ENCODE measurements at places on chromosomes 7 and 10.
A peak's percentile ranks its signal among the peaks of the same experiment; 100 is the strongest.

GRCh38 chr10:101493249-101493648 lies 94.8 kb downstream of the POLL start:
- DNase-seq, result no peak

GRCh38 chr10:132785723-132786475 lies at the start of gene NKX6-2:
TSS of gene NKX6-2 (minus strand) at chr10:132786147. CDS start at chr10:132785948, 199 bp downstream.
- DNase-seq, result no peak

DNA sequence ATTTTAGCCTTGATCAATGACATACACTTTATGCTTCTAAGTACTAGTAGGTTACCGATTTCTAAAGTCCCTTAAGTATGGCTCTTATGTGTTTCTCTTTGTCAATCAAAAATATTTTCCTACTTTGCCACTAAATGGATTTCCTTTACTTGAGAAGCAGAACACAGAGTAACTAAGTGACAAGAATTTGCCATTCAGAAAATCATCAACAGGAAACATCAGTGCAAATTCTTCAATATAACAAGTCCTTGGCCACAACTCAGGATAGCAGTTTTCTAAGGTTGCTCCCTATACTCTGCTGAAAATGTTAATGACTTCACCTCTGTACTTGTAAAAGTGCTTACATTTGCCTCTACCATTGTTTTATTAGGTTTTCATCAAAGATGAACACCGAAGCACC lies 239.6 kb upstream of the SLC26A5 start:
- DNase-seq, result no peak

DNA sequence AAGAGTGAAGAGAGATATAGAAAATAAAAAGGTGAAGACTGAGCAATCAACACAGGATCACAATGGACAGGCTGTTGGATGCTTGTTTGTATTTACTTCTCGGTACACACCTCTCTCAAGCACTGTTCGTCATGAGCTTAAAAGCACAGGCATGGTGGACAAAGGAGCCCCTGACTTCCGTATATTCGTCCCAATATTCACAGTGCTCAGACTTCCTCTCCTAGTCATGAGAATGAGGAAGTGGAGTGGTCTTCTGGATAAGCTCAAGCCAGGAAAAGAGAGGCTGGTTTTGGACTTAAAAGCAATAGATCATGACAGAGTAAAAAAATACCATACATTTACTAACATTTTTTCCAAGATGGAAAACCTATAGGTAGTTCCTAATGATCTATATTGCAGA lies 172.5 kb downstream of the SORCS1 start:
- no peak for DNase-seq

DNA sequence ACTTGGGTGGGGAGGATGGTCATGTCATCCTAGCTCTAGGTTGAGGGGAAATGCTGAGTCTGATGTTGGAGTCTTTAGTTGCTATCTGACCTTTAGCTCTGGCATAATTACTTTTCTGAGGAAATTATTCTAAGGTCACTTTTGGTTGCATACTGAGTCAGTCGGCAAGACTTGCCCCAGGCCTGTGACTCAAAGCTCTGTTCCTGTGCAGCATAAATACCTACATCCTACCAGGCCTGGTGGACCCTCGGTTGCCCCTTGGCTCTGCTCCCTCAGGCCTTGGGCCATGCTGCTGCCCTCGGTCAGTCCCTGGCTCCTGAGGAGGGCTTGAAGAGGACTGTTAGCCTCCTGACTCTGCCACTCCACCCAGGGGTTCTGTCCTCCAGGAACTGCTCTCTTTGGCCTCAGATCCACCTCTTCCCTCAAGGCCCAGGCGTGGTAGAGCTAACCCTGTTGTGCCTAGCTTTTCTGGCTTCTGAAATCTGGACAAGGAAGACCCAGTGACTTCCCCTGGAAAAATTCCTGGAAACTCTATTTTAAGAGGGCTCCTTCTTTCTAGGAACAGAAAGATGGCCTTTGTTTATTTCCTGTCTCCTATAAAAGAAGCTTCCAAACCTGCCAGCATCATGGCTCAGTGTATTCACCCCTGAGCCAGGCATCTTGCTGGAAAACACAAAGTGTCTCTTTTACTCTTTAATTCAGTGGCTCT lies 71.2 kb downstream of the TMEM178B start:
- DNase-seq, result no peak

GRCh38 chr7:80611779-80612178 lies 26.7 kb upstream of the CD36 start:
- DNase-seq, result peak; percentile 20

DNA sequence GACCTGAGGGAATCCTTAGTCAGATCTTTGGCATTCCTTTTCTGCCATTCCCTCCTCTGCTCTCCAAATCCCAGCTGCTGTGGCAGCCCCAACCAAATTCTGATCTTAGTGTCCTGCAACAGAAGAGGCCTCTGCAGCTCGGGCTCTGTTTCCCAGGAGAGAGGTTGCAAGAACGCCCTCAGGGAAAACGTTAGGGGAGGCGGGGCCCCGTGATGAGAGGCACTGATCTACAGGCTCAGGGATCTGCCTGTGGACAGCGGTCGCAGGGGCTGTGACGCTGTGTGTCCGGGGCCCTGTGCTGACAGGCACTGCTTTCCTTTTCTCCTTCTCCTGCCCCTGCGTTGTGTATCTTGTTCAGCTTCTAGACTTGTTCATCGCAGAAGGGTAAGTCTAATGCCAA lies 57.3 kb upstream of the DPYSL4 start:
- no peak for DNase-seq

- DNase-seq, result no peak
Measured at GRCh38 chr10:30854656-30855055, 177.0 kb downstream of the ZNF438 start.

GRCh38 chr7:73905360-73905759 lies 44.4 kb downstream of the TMEM270 start:
- DNase-seq, result no peak

- DNase-seq, result no peak
Measured at GRCh38 chr7:127844165-127844564, 187.1 kb downstream of the LRRC4 start.

DNA sequence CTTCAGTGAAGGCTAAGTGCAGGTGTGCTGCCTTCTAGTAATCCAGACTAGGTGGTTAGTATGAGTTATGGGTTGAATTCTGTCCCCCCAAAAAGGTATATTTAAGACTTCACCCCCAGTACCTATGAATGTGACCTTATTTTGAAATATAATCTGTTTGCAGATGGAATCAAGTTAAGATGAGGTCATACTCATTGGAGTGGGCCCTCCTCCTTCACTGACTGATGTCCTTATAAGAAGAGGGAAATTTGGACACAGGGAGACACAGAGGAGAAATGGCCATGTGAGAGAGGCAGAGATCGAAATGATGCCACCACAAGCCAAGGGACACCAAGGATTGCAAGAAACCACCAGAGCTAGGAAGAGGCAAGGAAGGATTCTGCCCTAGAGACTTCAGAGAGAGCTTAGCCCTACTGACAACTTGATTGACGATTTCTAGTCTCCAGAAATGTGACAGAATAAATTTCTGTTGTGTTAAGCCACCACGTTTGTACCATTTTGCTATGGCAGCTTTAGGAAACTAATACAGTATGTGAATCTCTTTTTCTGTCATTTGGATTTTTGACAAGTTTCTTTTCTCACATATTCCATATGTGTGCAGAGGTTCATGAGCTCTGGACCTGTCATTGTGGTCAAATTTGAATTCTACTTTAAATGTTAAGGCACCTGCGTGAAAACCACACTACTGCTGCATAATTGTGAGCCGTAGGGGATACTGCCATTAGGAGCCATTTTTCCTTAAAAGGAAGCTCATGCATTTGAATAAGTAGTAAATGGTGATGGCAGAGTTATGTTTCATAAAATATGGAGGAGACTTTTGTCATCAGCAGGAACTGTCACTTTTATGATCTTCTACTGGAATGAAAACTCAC lies 2.6 kb upstream of the RPA3 start:
- DNase-seq, result no peak

DNA sequence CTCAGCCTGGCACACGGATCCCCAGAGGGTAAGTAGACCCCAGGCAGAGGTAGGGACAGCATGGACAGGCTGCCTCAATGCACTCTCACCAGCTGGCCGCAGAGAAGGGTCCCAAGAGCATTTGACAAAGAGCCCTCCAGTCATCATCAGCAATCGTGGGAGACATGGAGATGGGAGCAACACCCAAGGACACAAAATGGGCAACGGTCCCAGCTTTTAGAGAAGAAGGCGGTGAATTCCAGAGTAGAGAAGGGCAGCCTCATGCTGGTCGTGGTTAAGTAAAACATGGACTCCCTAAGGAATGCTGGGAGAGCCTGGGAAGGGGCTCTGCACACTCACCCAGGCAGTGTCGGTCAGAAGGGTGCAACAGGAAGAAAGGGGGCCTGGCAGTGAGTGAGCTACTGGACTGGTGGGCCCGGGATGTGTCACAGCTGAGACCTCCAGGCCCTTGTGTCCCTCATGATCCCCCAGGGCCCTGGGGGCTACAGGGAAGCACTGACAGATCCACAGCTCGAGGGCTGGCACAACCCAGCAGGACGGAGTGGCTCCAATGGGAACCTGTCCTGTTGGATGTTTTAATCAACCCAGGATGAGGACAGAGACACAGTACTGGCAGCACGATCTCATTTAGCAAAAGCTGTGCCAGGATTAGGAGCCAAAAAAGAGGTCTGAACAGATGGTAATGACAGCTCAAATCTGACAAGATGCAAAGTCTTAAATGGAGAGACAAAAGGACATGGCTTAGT lies 147.1 kb downstream of the NEURL1 start:
- DNase-seq, result no peak

- no peak for DNase-seq
Measured at GRCh38 chr7:48660306-48660870, 264.0 kb upstream of the CDC14C start.

- no peak for DNase-seq
Measured at GRCh38 chr10:29849886-29850285, 209.5 kb downstream of the JCAD start.

GRCh38 chr10:85597006-85597405 lies 769.6 kb downstream of the GRID1 start:
- DNase-seq, result no peak

DNA sequence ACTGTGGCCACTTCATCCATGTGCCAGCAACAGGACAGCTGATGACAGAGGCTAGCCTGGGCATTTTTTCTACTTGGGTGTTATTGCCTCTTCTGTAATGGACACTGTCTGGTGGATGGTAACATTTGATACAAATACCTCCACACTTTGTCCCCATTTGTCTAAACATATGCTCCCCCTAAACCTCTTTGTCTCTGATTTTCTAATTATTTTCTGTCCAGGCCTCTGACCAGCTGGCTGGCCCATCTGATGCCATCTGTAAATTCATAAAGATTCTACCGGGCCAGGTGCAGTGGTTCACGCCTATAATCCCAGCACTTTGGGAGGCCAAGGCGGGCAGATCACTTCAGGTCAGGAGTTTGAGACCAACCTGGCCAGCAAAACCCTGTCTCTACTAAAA lies 84.7 kb upstream of the IFRD1 start:
- DNase-seq, result no peak

DNA sequence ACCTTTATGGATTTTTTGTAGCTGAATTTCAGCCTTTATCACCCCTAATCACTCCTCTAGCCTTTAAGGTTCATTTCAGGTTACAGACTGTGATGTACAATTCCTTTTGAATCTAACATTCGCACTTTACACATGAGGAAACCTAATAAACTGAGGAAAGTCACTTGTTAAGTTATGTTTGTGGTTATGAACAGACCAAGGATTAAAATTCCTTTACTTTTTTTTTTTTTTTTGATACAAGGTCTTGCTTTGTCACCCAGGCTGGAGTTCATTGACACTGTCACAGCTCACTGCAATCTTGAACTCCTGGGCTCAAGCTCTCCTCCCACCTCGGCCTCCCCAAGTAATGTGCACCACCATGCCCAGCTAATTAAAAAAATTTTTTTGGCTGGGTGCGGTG lies 3.6 kb downstream of the MCU start:
- DNase-seq, result no peak

DNA sequence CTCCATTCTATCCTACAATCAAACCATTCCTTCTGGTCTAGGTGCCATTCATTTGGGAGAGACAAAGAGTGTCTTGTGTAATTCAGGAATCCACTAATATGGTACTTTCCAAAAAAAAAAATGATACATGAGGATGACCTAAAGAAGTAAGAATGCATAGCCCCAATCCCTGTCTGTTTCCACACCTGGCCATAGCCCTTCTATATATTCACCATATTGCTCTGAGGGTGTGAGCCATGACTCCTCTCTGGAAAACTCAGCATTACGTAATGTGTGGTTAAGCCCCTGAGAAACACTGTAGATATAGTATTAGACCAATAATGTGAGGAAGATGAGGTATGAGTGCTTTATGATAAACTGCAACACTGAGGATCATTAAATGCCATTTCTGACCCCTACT lies 592.7 kb downstream of the INHBA start:
- no peak for DNase-seq

GRCh38 chr7:152891160-152891621 lies 131.6 kb downstream of the ACTR3B start:
- no peak for DNase-seq

DNA sequence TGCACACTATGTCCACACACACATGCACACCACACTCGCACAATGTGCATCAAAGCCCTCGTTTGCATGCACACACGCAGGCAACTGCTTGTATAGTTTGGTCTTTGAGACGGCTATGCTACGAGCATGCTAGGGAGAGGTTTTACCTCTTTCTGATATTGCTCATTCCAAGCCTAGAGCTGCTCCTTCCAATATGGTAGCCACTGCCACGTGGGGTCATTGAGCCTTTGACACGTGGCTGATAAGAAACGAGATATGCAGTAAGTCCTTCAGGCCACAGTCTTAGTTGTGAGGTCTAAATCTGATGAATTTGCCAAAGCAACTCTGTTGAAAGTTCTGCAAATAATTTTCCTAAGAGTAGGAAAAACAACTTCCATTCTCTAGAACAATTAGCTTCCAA lies 204.4 kb downstream of the KLF6 start:
- DNase-seq, result no peak

DNA sequence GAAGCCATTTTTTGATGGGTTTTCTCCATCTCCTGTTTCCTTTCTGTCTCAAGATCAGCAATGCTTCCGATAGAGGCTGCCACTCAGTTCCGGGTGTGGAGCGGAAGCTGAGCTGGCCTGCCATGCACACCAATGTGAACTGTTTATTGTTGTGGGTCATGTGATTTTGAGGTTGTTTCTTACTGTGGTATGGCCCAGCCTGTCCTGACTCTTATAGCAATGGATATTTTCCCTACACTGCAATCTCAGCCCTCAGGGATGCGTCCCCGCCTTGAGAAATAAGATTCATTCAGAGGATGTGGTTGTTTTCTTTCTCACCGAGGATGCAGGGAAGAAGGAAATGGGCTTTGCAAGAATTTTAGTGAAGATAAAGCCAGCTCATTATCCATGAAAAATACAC lies 134.7 kb downstream of the PFKFB3 start:
- no peak for DNase-seq

All from kidney glomerular epithelial cell (primary cell).